NCI-H2171 (cell line): ENCODE measurements at places on chromosomes 2 and 18.

- DNase-seq, result peak; percentile 25
Measured at GRCh38 chr18:28398471-28398870, 221.5 kb upstream of the CDH2 start.

DNA sequence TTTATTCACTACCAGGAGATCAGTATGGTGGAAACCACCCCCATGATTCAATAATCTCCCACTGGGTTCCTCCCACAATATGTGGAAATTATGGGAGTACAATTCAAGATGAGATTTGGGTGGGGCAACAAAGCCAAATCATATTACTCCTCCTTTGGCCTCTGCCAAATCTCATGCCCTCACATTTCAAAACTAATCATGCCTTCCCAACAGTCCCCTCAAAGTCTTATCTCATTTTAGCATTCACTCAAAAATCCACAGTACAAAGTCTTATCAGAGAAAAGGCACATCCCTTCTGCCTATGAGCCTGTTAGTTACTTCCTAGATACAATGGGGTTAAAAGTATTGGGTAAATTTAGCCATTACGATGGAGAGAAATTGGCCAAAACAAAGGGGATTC is 989.5 kb upstream of the CNTNAP5 start:
- no peak for DNase-seq

DNA sequence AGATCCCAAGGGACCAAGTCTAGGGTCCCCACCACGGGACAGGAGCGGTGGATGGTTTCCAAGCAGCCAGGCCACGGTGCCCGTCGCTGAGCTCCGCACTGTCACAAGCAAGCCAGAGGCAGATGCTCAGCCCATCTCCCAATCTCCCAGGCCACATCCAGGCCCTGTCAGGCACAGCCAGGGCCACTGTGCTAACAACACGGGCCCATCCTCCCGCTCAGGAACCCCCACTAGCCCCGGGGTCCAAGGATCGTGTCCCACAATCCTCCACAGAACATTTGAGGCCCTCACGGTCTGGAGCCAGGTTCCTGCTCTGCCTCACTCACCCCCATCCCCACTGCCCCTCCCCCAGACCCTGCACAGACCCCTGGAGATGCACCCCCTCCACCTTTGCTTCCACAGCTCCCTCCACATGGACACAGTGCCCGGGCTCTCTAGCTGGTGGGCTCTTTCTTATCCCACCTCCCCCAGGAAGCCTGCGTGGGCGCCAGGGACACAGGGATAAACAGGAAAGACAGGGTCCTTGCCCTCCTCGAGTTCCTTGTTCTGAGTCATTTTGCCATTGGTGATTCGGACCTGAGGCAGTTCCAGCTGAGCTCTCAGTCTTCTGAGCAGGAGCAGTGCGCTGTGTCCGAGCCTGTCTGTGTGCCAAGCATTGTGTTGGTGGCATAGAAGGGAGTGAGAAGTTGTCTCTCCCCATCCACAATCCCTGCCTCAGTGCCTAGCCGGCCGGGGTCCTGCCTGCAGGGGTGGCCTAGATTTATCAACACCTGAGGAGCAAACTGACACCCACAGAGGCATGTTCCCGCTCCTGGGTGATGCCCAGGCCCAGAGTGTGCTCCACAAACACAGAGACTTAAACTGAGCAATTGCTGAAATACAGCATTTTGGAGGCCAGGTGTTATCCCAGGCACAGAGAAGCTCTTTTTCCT is 7.0 kb downstream of the CROCC2 start:
- no peak for DNase-seq

GRCh38 chr2:21175895-21176646 is 52.3 kb downstream of the TDRD15 start:
- DNase-seq, result no peak

DNA sequence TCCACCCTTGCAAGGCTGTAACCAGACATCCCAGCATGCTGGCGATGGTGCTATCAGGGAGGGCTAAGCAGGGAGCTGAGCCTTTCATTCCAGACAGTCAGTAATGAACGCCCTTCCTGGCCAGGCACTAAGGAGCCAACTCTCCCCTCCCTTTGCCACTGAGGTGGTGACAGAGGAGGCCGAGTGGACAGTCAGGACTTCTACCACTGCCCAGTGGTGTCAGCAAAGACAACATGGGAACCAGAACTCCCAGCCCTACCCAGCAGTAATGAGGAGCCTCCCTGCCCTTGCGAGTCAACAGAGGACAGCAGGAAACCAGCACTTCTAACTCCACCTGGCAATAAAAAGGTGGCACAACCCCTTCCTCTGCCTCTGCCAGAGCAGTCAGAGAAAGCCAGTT is 68.6 kb downstream of the ZAP70 start:
- no peak for DNase-seq

DNA sequence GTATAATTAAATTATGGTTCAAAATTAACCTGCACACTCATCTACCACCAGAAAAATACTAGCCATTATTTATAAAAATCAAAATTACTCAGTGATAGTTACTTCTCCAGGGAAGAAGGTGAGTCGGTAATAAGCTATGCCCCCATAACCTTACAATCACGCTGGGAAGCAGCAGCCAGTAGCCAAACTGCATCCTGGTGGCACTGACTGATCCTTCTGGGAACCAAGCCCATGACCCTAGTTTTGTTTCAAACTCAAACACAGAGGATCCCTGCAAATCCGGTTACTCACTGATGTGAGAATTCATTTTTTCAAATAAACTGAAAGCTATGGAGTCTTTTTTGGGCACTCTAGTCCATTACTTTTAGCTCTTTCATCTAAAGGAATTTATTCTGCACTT is 88.2 kb upstream of the VWC2L start:
- no peak for DNase-seq

DNA sequence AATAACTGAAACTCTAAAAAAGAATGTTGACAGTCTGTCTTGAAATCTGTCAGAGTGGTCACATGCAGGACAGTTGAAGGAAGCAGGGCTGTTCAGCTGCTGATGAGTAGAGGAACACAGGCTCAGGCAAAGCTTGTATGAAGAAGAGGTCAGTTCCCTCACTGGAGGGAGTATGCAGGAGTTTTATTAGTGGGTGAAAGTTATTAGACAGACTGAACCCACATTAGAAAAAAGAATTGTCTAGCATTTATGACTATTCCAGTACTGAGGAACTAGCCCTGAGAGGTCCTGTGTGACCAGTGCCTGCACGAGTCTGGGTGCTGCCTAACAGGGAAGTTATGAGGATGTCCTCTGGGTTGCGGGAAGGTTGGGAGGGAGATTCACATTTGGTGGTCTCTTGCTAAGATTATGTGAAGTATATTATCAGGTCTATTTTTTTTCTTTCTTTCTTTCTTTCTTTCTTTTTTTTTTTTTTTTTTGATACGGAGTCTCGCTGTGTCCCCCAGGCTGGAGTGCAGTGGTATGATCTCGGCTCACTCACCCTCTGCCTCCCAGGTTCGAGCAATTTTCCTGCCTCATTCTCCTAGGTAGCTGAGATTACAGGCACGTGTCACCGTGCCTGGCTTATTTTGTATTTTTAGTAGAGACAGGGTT is 9.6 kb downstream of the TET3 start:
- DNase-seq, result no peak

GRCh38 chr2:183487326-183487725 is 363.1 kb downstream of the NUP35 start:
- no peak for DNase-seq

DNA sequence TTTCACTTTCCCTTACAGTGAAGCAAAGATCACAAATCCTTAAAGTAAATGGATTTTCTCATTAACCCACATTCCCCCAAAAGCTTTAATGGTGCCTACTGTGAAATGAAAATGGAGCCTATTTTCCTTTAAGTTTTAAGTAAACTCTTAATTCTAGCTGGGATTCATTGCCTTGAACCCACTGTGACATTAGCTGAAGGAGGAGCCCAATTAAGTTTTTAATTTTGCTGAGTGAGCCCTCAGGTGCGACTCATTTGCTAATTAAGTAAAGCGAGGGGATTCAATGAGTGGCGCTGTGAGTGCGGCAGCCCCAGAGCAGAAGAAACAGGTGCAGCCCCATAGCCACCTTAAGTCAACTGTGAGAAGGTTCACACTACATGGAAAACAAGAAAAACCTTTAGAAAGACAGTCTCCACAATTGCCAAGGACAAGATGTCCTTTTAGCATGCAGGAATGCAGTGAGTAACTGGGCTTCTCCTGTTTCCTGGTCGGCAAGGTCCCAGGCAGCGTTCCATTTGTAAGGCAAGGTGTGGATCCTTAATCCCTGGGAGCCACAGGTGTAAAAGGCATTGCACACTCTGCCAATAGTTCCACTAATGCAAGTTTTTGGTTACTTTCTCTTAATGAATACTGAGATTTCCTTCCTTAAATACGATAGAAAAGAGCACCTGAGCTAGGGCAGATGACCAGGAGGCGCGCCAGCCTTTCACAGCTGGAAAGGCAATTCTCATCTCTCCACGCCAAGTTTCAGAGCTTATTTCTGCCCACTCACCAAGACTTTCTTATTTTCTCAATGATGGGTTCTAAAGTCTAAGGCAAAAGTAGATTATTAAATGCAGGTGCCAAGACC is 87.7 kb downstream of the TMEM18 start:
- no peak for DNase-seq

- no peak for DNase-seq
Measured at GRCh38 chr2:171260471-171261424, 100.1 kb upstream of the TLK1 start.

DNA sequence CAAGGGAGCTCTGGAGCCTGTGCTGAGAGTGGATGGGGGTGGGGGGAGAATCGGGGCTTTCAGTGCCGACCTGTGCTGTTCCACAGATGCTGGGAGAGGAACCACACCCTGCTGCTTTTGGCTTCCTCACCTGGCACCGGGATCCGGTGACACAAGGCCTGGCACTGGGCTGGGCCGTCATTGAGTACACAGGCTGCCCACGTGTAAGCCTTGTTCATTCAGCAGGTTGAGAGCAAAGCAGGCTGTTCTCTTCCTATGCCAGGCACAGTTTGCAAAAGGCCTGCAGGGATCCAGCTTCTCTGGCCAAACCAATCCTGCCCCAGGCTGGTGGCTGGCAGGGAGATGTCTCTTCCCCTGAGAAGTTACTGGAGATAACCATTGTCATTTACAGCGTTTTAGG is 17.1 kb downstream of the TRIB2 start:
- no peak for DNase-seq

DNA sequence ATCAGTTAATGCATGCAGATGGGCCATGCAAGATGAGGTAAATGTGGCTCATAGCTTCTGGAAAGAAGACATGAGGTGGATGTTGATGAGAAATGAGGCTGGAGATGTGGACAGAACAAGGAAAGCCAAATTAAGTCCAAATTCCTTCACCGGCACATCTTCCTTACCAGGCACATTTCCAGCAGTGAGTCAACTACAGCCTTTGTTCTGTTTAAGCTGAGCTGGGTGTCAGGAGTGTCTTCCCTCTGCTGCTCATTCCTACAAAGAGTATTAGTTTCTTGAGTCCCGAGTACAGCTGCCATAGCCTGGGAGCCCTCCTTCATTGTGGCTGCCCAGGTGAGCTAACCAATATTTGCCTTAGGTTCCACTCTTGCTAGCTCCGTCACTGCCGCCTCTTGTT is 945.0 kb downstream of the SLC4A3 start:
- no peak for DNase-seq

GRCh38 chr2:203722411-203722810 is 16.0 kb downstream of the CD28 start:
- no peak for DNase-seq

GRCh38 chr18:26480897-26481795 is 67.2 kb downstream of the KCTD1 start:
- no peak for DNase-seq

GRCh38 chr18:48955830-48956261 is 5.1 kb upstream of the SMAD7 start:
- no peak for DNase-seq

DNA sequence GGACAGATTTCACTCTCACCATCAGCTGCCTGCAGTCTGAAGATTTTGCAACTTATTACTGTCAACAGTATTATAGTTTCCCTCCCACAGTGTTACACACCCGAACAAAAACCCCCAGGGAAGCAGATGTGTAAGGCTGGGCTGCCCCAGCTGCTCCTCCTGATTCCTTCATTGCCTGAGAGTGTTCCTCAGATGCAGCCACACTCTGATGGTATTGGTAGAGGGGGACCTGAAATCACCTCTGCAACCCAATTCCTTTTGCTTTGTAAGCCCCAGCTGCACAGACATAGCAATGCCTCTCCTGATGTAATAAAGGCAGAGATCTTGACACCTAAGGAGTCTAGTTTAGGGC is 1529.8 kb downstream of the RPIA start:
- no peak for DNase-seq

DNA sequence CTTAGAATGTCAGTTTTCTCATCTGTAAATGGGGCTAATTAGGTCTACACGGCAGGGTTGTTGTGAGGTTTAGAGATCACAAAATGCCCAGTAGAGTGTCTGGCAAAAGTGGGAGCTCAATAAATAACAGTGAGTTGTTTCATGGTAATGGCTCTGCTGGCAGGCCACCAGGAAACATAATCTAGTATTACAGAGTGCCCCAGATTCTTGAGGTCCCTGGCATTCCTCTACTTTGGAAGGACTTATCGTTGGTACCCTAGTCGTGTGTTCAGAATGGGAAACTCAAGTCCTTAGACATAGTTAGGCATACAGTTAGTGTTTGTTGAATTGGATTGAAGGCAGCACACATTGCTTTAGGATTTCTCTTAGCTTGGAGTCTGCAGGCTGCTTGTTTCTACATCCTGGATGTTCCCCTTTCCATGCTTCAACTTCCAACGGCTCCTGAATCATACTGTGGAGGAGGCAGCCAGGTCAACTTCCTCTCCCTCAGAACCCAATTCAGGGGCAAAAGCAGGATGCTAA is 161.5 kb upstream of the FOSL2 start:
- no peak for DNase-seq

DNA sequence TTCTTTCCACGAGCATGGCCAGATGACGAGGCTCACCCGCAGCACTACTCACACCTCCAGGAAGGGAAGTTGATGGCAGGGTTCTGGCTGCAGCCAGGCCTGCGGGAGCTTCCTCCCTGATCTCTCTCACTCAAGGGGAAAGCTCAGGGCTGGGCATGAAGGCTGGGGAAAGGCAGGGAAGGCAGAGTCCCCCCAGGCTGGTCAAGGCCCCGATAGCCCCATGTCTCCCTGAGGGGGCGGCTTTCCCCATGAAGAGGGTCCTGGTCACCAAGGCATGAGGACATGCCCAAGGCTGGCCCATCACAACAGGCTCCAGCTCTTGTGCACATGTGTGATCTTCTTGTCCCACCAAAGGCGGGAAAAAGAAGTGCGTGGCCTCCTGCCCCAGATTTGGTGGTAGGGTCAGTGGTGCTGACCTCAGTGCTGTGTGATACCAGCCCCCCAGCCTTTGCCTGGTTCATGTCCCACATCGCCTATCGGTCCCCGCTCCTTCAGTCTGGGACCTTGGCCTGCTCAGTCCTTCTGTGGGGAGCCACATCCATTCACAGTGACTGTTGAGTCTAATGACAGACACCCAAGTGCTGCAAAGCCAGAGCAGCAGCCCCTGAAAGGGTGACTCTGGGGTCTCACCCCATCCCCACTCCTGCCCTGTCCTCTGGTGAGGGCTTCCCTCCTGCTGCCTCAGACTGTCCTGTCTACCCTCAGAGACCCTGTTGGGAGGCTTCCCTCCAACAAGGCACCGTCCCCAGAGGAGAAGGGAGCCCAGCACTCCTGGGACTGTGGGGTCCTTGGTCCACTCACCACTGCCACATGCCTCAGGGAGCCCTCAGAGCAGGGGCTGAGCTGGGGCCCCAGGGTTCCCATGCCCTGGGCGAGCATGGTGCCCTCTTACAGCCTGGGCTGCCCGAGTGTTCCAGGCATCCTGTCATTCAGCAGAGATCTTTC is 49.8 kb upstream of the ALPP start:
- DNase-seq, result no peak

GRCh38 chr2:74092275-74092674 is 55.4 kb downstream of the BOLA3 start:
- DNase-seq, result no peak
